Stimulated activated CD4-positive, alpha-beta T cell treated with anti-CD3 and anti-CD28 coated beads, Interleukin-12 subunit alpha, Interleukin-12 subunit beta, amount 100 ng/mL, for 24 hours (primary cell): ENCODE measurements at places on chromosomes 1 and 21.

DNA sequence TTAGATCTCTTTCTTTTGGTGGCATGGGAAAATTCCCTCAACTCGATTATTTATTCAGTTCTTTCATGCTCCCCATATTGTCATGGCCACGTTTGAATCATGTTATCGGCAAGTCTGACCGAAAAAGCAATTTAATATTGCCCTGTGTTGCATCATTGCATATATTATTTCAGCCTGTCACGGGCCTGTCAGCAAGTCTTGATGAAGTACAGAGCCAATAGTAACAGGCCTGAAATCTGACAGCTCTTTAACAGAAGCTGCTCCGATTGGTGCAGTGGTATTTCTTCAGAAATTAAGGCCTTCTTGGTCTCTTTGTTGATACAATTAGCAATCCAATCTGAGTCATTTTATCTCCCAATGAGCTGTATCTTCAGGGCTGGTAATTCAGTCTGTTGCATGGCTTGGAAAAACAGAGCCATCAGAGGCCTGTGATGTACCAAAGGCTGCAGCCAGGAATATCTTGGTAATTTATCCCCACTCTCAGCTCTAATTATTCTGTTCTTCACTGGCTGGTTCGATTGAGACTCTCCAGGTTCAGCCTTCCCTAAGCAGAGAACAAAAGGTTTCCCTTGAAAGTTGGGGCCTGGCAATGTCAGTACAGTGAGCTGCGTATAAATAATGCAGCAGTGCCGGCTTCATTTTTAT, 149.5 kb downstream of the FGGY start:
- DNase-seq: no peak

DNA sequence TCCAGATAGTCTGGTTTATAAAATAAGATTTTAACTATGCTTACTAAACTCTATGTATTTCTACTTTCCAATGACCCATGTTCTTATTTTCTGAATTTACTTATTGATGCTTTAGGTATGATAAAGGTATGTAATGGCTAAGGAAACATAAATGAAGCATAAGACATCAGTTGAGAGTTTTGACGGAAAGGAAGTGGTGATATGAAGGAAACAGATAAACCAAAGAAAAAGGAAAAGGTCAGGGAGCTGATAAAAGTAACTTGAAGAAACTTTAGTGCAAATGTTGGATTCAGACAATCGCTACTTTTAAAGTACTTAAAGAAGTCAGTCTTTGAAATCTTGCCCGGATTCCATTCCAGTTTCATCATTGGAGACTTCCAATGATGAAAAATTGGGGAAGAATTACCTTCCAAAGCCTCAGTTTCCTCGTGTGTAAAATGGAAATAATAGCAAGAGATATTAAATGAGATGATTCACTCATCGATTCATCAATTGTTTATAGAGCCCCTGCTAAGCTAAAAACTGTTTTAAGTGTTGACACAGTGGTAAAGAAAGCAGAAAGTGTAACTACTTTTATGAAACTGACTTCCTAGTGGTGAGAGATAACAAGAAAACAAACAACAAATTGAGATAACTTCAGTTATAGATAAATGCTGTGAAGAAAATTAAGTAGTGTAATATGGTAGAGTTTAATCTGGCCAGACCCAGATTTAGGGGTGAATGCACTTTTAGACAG, 10.6 kb downstream of the PTPRC start:
- no peak for DNase-seq

DNA sequence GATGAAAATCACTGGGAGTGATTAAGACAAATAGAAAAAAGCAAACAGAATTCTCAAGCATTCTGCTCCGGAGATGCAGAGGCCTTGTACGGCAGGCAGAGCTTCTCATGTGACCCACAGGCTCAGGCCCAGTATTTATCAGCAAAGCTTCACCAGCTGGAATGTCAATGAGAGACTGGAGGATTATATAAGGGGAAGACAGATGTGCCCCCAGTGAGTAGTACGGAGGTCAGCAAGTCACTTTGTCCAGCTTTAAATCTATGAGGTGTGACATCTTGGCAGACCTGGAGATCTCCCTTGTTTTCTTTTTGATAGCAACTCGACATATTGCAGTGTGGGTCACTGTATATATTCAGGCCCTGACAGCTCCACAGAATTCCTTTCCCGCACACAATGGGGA, 106.8 kb downstream of the HHIPL2 start:
- no peak for DNase-seq

GRCh38 chr1:112674986-112675727, 698 bp downstream of the MOV10 start:
- DNase-seq: no peak
